ENCODE measurements at places on chromosomes 16 and 17. TPM values are rescaled to one million over a fixed set of nuclear protein-coding genes. Genes with fewer than 3 reads are reported as not detected.

Gene KRT222
- 3.6 TPM for total RNA-seq

Gene PIGQ
- 18.1 TPM for total RNA-seq

Gene SCNN1G
- 0.31 TPM for total RNA-seq

Gene KIF19
- total RNA-seq = not detected

Gene LPO
- not detected for total RNA-seq

Gene MRPL27
- total RNA-seq = 30.3 TPM

Gene RRAD
- total RNA-seq = 0.94 TPM

Gene PRR35
- total RNA-seq = not detected

Gene METTL23
- total RNA-seq = 17.8 TPM

Gene SPATA32
- total RNA-seq = not detected

Gene TAC4
- not detected for total RNA-seq

Gene PNPO
- 7.5 TPM for total RNA-seq

Data from occipital lobe (tissue), 3 donors.